ENCODE measurements at places on chromosomes 2 and 18.

DNA sequence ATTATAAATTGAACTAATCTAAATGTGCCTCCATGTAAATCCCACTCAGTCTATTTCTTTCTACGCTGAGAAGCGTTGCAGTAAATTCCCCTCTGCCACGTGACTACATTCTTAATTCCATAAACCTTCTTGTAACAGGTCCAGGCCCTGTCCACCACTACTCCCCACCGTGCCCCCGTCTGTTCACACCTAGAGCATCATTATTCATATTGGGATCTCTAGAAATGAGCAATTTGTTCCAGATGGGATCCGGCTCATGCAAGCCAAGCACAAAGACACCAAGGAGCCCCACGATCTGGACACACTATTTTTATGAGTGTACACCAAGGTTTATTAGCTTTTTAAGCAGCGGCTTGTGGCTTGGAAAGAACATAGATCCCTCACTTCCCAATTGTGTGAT lies 38.2 kb downstream of the BOLA3 start:
- DNase-seq = no peak

GRCh38 chr2:233130481-233131020 lies 70.4 kb downstream of the INPP5D start:
- no peak for DNase-seq

- no peak for DNase-seq
These were observed 399.8 kb upstream of the SLC8A1 start for GRCh38 chr2:40851661-40852060.

GRCh38 chr18:61606759-61607158 lies 273.5 kb downstream of the CDH20 start:
- peak; percentile 93 for DNase-seq

DNA sequence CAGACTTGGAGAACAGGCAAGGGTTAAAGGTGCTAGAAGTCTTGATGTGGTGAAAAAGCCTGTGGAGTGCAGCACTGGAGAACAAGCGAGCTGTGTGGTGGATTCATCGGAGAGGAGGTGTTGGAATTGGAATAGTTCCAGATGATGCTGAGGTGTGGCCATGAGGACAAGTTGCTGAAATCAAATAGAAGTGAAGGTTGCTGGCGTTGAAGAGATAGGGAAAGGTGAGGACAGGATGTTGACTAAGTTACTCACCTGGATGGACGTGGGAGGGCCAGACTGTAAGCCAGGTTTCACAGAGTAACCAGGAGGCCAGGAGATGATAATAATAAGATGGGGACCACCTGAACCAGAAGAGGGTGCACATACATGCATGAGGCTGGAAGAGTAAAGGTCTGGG lies 173.4 kb downstream of the DIS3L2 start:
- no peak for DNase-seq

DNA sequence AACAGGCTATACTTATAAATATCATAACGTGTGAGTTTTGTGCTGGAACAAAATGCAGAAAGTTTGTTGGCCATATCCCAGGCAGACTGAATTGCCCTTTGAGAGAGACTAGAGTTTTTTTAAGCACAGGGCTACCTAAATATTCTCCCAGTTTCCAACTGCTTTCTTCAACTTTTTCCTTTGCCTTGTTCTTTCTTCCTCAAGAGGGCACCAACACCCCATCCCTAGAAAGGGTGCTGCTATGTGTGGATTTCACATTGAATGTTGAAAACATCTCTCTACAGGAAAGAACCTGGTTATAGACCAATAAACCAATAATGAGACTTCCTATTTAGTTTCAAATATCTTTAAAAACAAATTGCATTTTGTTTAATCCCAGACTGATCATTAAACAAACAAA lies 87.9 kb downstream of the ICOS start:
- DNase-seq = peak; percentile 2

DNA sequence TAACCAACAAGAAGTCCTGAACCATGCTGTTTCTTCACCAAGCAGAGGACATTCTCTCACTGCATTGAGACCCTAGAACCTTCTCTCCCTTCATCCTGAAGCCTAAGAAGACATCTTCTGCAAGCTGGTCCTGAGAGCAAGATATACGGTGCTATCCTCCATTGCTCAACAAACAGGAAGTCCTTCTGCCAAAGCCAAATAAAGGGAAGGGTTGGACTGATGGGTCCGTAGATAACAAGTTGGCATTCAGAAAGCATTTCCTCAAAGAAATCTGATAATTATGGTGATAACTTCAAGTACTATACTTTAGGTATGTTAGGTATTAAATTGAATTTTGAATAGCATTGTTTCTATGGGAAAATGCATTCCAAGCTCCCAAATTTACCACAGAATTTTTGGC lies 23.3 kb downstream of the GRB14 start:
- no peak for DNase-seq

GRCh38 chr2:118241128-118241527 lies 152.9 kb downstream of the INSIG2 start:
- no peak for DNase-seq

DNA sequence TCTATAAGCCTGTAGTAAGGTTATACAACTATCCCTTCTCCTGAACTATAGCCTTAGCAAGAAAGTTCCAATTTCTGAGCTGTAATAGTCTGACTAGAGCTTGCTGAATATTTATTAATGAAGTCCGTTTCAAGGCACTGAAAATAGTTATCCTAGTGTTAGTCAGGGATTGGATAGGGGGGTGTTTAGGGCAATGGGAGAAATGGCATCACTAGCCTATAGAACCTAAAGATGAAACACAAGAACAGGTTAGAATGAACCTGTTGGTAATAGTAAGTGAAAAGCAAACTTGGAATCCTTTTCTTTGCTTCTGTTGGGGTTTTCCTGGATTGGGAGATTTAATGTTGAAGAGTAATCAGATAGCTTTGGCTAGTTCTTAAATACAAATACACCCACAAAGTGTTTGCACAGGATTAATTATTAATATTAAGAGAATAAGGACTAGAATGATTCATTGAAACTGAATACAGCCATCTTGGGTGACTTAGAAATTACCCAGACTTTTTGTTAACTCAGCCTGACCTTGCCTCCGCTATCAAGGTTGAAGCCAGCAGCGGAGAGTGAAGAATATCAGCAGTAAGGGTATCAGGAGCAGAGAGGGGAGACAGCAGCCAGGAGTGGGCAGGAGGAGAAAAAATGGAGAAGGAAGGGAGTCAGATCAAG lies 14.4 kb downstream of the CCNT2 start:
- DNase-seq = no peak

DNA sequence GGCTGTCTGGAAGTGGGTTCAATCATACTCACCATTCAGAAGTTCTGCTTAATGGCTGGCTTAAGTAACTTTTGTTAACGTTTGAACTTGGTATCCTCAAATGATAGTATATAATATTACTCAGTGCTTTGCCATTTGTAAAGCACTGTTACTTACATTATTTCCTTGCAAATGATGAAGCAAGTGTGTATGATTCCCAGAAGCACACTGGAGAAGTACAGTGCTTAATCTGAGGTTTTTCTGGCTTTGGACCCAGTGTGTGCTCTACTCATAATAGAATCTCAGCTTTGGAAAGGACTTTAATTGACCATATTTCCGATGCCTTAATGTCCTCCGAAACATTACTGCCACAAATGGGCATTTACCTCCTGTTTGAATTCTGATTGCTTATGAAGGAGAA lies 63.3 kb downstream of the MAP3K20 start:
- DNase-seq = no peak
